ENCODE measurements at places on chromosomes 12 and 14.

DNA sequence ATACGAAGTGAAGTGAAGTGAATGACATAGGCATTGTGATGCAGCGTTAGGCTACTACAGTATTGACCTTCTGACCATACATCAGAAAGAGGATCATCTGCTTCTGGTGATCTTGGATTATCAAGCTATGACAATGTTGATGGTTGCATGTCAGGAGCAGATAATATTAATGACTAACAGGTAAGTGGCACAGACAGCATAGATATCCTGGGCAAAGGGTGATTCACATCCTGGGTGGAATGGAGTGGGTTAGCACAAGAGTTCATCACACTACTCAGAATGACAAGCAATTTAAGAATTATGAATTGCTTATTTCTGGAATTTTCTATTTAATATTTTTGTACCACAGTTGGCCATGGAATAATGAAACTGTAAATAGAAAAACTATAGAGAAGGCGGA lies 397.9 kb upstream of the ATP2B1 start:
- no peak for DNase-seq

GRCh38 chr12:27552886-27553560 lies 29.0 kb downstream of the PPFIBP1 start:
- no peak for DNase-seq

GRCh38 chr12:4006743-4007142 lies 133.5 kb upstream of the PARP11 start:
- no peak for DNase-seq

- DNase-seq: no peak
Measured at GRCh38 chr12:13033476-13033875, 10.7 kb upstream of the FAM234B start.

DNA sequence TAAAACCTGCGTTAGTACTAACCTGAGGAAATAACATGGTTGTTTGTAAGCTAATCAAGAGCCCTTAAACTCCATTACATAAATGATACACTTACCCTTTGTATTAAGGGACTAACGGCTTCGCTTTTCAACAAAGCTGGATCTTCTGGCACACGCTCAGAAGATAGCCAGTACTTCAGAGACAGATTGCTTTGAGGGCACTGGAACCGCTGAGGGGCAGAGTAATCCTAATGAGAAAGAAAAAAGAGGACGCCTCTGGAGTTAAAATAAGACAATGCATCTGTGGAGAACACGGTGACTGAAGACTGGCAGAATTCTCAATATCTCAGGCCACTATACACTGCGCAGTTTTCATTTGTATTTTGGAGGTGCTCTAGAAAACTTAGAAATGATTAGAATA lies 1.5 kb upstream of the KTN1 start:
- DNase-seq: no peak

DNA sequence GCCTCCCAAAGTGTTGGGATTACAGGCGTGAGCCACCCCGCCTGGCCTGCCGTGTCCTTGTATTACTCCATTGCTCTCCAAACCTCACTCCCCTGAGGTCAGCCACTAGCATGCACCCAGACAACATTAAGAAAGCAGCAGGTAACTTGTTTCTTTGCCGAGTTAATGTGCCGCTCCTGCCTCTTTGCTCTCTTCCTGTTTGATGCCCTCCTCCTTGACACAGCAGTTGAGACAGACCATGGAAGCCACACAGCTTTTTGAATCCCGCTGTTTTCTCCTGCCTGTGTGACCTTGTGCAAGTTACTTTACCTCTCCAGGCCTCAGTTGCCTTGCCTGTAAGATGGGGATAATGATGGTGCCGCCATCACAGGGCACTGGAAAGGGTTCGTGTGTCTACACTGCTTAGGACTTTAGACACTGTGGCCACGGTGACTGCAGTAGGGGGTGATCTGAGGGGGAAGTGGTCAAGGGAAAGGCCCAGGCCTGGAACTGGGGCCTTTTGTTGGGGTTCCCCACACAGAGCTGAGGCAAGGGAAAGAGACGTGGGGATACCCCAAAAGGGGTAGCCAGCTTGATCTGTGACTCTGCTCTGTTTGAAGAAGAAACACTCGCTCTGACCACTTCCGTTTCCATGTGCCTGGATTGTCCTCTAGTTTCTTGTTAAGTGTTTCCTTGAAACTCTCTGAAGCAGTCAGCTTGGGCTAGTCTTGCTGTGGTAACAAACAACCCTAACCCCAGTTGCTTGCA lies 69.3 kb downstream of the RIN3 start:
- DNase-seq: no peak
